ENCODE measurements at places on chromosomes 4 and X. TPM values are rescaled to one million over a fixed set of nuclear protein-coding genes. Genes with fewer than 3 reads are reported as not detected.

DIPK2B gene
- total RNA-seq: not detected

SLC25A6 gene
- 502 TPM for total RNA-seq

DCLK2 gene
- total RNA-seq: 10.2 TPM

TCEAL7 gene
- total RNA-seq: not detected

COX7B gene
- 546 TPM for total RNA-seq

ADH7 gene
- total RNA-seq: not detected

PABPC1L2A gene
- total RNA-seq: not detected

TLR10 gene
- total RNA-seq: 0.06 TPM

PPP1R2C gene
- not detected for total RNA-seq

RTL3 gene
- not detected for total RNA-seq

SLC10A7 gene
- 1.7 TPM for total RNA-seq

ITGB1BP2 gene
- total RNA-seq: 0.93 TPM

ZNF711 gene
- total RNA-seq: 1.1 TPM
